ENCODE measurements at places on chromosomes 1 and 21. TPM values are rescaled to one million over a fixed set of nuclear protein-coding genes. Genes with fewer than 3 reads are reported as not detected.

Gene PODN
- total RNA-seq, result not detected

Gene FAM151A
- total RNA-seq, result not detected

Gene NBPF6
- not detected for total RNA-seq

Gene CBR3
- 5.8 TPM for total RNA-seq

Gene TMEM52
- total RNA-seq, result not detected

Gene DMBX1
- not detected for total RNA-seq

Gene MAP3K21
- total RNA-seq, result 1.4 TPM

Gene TNFSF18
- 17.9 TPM for total RNA-seq

Gene CELA3A
- total RNA-seq, result not detected

Gene ZSCAN20
- total RNA-seq, result 16.2 TPM

Gene SH3GLB1
- total RNA-seq, result 77.5 TPM

Gene IRF2BP2
- total RNA-seq, result 104 TPM

Gene LAMB3
- total RNA-seq, result 1.5 TPM

Gene PTGFR
- total RNA-seq, result 0.34 TPM

Gene PLXNA2
- total RNA-seq, result 95.8 TPM

Gene TRIM67
- not detected for total RNA-seq

Gene UBE2U
- not detected for total RNA-seq

Gene ATP6V1G3
- 0.47 TPM for total RNA-seq

Gene RAD54L
- 2.0 TPM for total RNA-seq

Gene AMIGO1
- 0.65 TPM for total RNA-seq

Gene OR2AK2
- not detected for total RNA-seq

Gene HMCN1
- 8.3 TPM for total RNA-seq

Gene C1orf74
- 2.2 TPM for total RNA-seq

Gene EXO1
- total RNA-seq, result 17.6 TPM

Gene SLC16A4
- total RNA-seq, result 1.4 TPM

Gene RPAP2
- total RNA-seq, result 22.8 TPM

Gene CASQ1
- not detected for total RNA-seq

Gene GJC2
- total RNA-seq, result 5.0 TPM

Gene RHD
- 0.34 TPM for total RNA-seq

Gene ANGPTL7
- total RNA-seq, result not detected

Gene MFSD2A
- total RNA-seq, result not detected

Gene PFKL
- 316 TPM for total RNA-seq

Gene ANKRD35
- 0.17 TPM for total RNA-seq

Gene CFAP74
- total RNA-seq, result not detected

Gene RCSD1
- total RNA-seq, result 49.2 TPM

Gene ELF3
- 0.68 TPM for total RNA-seq

Gene FCRL2
- not detected for total RNA-seq

Gene SMCP
- not detected for total RNA-seq

Gene CHIA
- not detected for total RNA-seq

Gene KLF17
- not detected for total RNA-seq

Gene GNG4
- total RNA-seq, result 1.2 TPM

Gene MIER1
- total RNA-seq, result 34.0 TPM
